Fibroblast of villous mesenchyme (primary cell): ENCODE measurements at places on chromosomes 11 and 22. TPM values are rescaled to one million over a fixed set of nuclear protein-coding genes. Genes with fewer than 3 reads are reported as not detected.

The C1QTNF6 gene
- total RNA-seq, result 9.5 and 10.6 TPM in 2 replicates

The STK33 gene
- 2.9 and 5.6 TPM in 2 replicates for total RNA-seq

The PLAAT5 gene
- total RNA-seq, result not detected in 2 replicates

The POU2F3 gene
- total RNA-seq, result under 0.01 TPM in 1 of 2 replicates, not detected in the other

The ZBED4 gene
- 10.6 and 13.4 TPM in 2 replicates for total RNA-seq

The H19 gene
- total RNA-seq, result 72.5 and 161 TPM in 2 replicates

The PYGM gene
- total RNA-seq, result 0.64 and 1.7 TPM in 2 replicates

The LDHAL6A gene
- total RNA-seq, result not detected in 2 replicates

The GAL3ST3 gene
- under 0.01 TPM in 1 of 2 replicates, not detected in the other for total RNA-seq

The MYO7A gene
- 0.32 and 0.43 TPM in 2 replicates for total RNA-seq

The B3GAT3 gene
- 35.4 and 36.3 TPM in 2 replicates for total RNA-seq

The CNGA4 gene
- total RNA-seq, result under 0.01 and 0.43 TPM in 2 replicates

The MRGPRF gene
- 52.8 and 61.3 TPM in 2 replicates for total RNA-seq

The SYT9 gene
- under 0.01 TPM in 2 replicates for total RNA-seq

The FAM111B gene
- 12.1 and 12.2 TPM in 2 replicates for total RNA-seq

The NXPE2 gene
- total RNA-seq, result not detected in 2 replicates

The DNAJB13 gene
- total RNA-seq, result 0.86 TPM in 1 of 2 replicates, not detected in the other

The PAMR1 gene
- 416 and 493 TPM in 2 replicates for total RNA-seq

The HBG2 gene
- not detected in 2 replicates for total RNA-seq

The CEND1 gene
- 0.43 and 0.64 TPM in 2 replicates for total RNA-seq

The NUDT8 gene
- 4.7 and 5.8 TPM in 2 replicates for total RNA-seq

The CDC42BPG gene
- under 0.01 TPM in 2 replicates for total RNA-seq

The OR8A1 gene
- under 0.01 TPM in 1 of 2 replicates, not detected in the other for total RNA-seq

The ABCC8 gene
- total RNA-seq, result not detected in 2 replicates

The WBP2NL gene
- total RNA-seq, result 0.32 and 0.43 TPM in 2 replicates

The OR52E8 gene
- total RNA-seq, result not detected in 2 replicates

The CCDC89 gene
- 2.6 and 3.9 TPM in 2 replicates for total RNA-seq
